Stimulated activated CD8-positive, alpha-beta memory T cell treated with anti-CD3 and anti-CD28 coated beads, Interleukin-2, amount 100 ng/mL, for 1 hour (primary cell): ENCODE measurements at places on chromosomes 6 and 20.

GRCh38 chr20:51233345-51233744 is 210.4 kb upstream of the KCNG1 start:
- no peak for DNase-seq

DNA sequence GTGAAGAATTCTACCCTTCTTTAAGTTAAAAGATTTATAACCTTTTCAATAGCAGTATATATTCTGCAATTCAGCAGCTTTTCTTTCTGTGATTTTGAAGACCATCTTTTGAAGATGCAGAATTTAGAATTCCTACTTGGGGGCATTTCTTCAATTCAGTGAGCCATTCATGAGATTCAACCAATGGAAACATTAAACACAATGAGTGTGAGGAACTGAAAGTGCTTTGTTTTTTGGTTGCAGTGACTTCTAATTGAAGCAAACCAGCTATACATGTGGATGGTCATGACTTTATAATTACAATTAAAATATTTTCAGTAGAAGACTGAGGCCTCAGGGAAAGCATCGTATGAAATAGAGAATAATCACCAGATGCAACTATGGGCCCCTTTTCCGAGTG is 108.3 kb downstream of the CARMIL1 start:
- DNase-seq, result no peak

DNA sequence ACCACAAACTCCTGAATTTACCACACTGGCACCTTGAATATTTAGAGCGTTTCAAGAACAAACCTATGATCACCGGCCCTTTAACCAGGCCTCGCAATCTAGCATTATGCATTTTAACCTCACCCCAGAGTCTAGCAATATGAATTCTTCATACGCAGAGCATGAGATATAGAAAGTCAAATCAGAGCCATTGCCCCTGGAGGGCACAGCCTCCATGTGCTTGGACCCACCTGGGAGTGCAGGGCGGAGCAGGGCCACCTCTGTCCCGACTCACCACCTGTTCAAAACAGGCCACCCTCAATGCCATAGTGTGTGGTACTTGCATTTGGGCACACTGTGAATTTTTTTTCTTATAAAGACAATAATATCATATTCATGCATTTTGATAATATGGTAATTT is 19.5 kb upstream of the AFDN start:
- no peak for DNase-seq

- DNase-seq, result no peak
These were observed 882.7 kb upstream of the FLRT3 start for GRCh38 chr20:15220009-15220656.

- DNase-seq, result no peak
These were observed 1.8 kb upstream of the YTHDF1 start for GRCh38 chr20:63217706-63218105.
